ENCODE measurements at places on chromosomes 1 and 21.

DNA sequence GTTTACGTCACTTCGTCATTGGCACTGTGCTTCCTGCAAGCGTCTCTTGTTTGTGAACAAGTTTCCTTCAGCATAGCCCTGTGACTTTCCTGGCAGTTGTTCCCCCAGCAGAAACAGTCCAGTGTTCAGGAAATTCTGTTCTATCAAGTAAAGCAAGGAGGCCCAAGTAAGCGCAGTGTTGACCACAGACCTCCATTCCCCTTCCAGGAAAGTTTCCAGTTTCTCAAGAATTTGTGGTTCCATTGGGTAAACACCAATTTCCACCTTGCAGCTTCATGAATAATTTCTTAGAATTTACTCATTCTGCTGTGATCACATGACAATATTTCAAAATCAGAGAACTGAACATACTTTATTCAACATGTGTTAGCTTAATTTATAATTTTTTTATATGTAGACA lies 88.5 kb upstream of the ETV3 start:
- DNase-seq: no peak

DNA sequence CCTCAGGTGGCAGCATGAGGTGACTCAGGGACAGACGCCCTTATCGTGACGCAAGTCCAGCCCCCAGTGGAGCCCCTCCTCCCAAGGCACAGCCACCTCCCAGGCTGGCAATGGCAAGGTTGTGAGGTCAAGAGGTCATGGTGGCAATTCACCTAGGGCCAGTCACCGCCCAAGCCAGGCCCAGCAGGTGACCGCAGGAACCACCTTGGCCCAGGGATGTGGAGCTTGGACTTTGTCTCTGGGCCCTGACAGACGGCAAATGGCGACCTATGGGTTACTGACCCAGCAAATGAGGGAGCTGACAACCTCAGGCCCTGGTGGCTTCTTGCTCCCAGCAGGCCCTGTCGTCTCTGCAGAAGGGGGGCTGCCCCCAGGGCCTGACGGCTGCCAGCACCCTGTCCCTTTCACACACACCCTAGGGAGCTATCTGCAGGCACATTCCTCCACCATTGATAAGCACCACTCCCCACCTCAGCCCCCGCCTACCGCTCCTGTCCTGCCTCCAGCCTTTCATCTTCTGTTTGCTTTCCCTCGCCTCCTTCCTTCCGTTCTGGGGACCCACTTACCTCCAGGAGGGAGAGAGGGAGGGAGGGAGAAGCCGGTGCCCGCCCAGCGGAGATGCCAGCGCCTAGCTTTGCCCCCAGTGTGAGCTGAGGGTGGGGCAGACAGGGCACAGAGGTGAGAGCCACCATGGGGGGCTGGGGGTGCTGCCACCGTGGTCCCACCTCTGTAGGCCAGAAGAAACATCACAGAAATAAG lies 12.1 kb downstream of the EPHA2 start:
- no peak for DNase-seq

DNA sequence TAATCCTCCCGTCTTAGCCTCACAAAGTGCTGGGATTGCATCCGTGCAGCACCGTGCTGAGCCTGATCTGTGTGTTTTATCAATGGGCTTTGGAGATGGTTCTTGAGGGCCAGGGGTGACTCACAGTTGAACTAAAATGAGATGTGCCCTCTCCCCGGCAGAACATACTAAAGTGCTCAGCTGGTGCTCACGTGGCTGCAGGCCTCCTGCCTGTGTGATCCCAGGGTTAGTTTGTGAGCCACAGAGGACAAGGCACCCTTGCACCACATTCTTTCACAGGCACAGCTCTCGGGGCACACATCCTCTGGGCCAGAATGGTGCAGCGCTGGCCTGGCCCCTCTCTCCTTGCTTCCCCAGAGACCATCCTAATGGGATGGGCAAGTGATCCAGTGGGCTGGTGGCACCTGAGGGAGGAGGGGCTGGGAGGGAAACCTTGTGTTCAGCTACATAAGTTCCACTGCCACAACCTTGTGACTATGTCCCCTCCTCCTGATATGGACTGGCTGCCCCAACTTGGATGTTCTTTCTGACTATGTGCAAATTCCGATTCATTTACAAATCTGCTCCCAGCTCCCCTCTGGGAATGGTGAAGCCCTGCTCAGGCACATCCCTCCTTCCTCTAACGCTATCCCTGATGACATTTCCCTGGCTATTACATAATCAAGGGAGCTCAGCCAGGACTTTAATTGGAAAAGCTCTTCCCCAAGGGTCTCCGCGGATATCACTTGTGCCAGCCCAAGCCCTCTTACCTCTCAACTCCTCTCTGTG lies 197.0 kb upstream of the EDN2 start:
- DNase-seq: no peak

- DNase-seq: no peak
These were observed 55.8 kb downstream of the CENPF start for GRCh38 chr1:214658785-214659184.

DNA sequence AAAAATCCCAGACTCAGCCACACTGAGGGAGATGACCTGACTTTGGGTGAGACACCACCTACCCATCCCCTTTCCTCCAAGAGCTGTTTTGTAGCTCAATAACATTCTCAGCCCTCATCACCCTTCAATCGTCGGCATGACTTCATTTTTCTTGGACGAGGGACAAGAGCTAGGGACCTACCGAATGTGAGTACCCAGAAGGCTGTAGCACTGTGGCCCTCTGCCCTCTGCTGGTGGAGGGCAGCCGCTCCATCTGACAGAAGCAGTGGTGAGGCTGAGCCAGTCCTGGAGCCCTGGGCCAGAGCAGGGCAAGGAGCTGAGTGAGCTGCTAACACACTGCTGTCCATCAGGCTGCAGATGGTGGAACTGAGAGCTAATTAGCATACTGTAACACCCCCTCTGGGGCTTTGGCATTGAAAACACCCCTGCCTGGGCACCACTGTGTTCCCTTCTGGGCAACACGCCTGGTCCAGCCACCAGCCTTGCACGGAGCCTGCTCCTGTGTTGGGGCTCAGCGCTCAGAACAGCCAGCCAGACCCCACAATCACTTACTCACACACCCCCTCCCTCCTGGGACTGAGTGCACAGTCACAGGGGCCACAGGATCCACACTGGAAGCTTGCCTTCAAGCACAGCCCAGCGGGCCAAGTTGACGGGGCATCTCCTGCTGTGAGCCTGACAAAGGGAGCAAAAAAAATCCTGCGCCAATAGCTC lies 18.3 kb upstream of the ALPL start:
- DNase-seq: no peak

DNA sequence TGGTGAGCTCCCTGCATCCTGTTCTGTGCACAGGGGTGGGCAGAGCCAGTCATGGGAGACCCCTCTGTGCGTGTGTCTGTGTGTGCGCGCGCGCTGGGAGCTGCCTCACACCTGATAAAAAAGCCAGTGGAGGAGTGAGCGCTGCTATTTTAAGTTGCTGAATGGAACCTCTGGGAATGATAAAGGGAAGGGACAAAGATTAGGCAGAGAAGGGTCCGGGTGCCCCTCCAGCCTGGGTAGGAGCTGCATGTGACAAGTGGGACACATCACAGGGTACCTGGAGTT lies 847 bp downstream of the ADORA1 start:
- DNase-seq: no peak
